HEK293T (cell line): ENCODE measurements at places on chromosomes 6 and 20.
A peak's percentile ranks its signal among the peaks of the same experiment; 100 is the strongest.

- DNase-seq = no peak
Measured at GRCh38 chr6:116170358-116171057, 44.6 kb upstream of the COL10A1 start.

- DNase-seq = no peak
Measured at GRCh38 chr20:49594143-49594930, 26.4 kb upstream of the PTGIS start.

- no peak for DNase-seq
Measured at GRCh38 chr6:25340431-25341202, 61.4 kb downstream of the CARMIL1 start.

- DNase-seq = no peak
Measured at GRCh38 chr6:19713984-19714383, 123.2 kb upstream of the ID4 start.

- no peak for DNase-seq
Measured at GRCh38 chr6:44658571-44658970, 271.1 kb downstream of the CDC5L start.

GRCh38 chr6:167091805-167092107, 31.1 kb upstream of the CCR6 start:
- DNase-seq = no peak

DNA sequence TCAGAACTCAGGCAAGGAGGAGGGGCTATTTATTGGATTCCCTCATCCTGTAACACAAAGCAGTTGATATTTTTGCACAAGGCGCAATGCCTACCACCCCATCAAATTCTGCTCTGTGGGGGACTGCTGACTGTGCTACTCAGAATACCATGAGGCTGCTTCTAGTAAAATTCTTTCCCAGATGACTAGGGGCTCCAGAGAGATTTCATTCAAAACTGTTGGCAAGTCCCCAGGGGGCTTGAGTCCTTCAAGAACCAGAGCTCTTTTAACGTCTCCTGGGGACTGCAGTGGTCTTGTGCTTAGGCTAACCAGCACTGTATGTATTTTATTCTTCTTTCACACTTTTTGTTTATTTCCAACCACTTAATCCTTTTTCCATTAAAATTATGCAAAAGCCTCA, 365.9 kb upstream of the AGPAT4 start:
- DNase-seq = no peak

DNA sequence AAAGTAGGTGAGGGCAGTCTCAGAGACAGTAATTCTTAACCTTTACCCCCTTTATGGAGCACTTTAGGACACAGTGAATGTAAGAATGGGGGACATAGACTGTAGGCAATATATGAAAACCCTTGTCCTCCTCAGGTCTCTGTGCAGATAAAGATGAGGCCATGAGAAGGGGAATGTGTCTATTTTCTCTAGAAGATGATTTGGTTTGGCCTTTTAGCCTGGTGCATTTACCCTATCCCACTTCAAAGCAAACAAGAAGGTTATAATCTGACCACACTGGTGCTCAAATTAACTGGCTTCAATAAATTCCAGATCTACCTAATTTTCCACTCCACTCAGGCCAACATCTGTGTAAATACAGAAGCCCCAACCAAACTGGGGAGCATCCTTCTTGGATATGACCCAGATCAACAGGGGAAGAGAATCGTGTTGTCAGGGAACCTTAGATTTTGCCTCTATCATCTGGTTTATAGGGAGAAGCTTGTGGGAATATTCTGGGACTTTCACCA, 42.4 kb downstream of the RIPOR2 start:
- no peak for DNase-seq

GRCh38 chr6:168526841-168527281, 85.9 kb downstream of the SMOC2 start:
- no peak for DNase-seq

DNA sequence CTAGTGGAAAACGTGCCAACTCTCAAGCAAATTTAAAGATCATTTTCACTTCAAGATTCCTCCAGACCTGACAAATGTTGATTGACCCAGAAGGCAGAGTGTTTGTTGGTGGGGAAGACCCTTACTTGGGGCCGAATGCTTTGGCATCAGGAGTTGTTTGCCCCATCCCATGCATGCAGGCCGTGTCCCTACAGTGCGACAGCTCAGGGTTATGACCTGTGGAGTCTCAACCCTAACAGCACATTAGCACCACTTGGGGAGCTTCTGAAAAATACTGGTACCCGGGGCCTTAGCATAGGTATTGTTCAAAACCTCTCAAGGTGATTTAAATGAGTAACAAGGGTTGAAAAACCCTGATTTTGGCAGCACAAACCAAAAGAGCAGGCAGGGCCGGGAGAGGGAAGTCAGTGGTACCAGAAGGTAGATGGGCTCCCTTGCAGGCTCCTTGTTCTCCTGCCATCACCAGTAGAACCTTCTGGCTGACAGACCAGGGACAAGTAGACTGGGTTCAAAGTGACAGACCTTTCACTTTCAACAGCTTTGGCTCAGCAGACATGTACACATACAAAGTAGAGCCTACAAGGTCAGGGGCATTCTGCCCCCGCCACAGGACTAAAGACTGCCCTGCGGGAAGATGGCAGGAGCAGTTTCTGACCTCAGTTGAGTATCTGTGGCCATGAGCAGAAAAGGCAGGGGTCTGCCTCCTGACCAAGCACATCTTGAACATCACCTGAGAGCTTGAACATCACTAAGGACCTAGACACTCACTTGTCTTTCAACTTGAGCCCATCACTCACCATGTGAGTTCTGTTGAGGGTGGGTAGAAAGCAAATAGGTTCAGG, 39.6 kb downstream of the PLCG1 start:
- no peak for DNase-seq

DNA sequence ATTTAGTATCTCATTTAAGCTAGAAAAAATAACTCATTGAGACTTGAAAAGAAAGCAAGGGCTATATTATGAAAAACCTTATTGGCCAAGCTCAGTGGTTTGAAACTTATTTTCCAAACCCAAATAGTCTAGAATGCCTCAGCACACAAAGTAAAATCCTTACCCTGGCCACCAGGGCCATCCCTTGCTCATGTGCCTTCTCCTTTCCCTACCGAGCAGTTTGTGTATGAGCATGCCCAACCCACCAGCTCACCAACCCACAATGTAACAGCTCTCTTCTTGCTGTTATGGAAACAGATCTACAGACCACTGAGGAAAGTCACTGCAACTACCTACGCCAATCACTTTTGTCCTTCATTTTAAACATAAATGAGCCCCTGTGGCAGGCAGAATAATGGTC, 79.6 kb upstream of the CARMIL1 start:
- no peak for DNase-seq

DNA sequence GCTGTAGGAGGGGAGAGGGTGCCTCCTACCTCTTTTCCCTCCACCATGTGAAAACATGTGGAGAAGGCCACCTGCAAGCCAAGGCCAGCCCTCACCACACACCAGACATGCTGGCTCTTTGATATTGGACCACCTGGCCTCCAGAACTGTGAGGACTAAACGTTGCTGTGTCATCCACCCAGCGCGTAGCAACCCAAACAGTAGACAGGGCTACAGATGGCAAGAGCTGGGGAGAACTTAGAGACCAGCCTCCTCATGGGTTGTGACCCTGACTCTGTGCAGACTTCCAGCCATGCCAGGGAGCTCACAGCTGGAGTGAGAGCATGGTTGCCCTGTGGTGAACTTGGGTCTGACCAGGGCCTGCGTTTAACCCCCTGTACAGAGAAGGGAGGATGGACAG, 195.9 kb upstream of the CST7 start:
- no peak for DNase-seq

- DNase-seq = no peak
Measured at GRCh38 chr6:157380458-157380778, 572 bp upstream of the ZDHHC14 start.

- DNase-seq = no peak
Measured at GRCh38 chr6:71203206-71203605, 85.4 kb upstream of the OGFRL1 start.

- no peak for DNase-seq
Measured at GRCh38 chr6:45648262-45648620, 270.5 kb upstream of the SUPT3H start.

- DNase-seq = no peak
Measured at GRCh38 chr20:64108731-64109681, 1.6 kb upstream of the NPBWR2 start.

DNA sequence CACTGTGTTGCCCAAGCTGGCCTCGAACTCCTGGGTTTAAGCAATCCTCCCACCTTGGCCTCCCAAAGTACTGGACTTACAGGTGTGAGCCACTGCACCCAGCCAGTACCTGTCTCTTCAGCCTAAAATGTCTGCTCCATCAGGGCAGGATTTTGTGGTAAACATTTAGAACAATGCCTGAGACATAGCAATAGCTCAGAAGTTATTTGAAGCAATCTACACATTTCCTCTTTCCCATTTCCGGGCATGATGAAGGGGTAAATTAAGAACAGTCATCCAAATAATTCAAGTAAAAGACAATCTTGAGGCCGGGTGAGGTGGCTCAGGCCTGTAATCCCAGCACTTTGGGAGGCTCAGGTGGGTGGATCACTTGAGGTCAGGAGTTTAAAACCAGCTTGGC, 69.0 kb upstream of the ZNF217 start:
- DNase-seq = no peak

DNA sequence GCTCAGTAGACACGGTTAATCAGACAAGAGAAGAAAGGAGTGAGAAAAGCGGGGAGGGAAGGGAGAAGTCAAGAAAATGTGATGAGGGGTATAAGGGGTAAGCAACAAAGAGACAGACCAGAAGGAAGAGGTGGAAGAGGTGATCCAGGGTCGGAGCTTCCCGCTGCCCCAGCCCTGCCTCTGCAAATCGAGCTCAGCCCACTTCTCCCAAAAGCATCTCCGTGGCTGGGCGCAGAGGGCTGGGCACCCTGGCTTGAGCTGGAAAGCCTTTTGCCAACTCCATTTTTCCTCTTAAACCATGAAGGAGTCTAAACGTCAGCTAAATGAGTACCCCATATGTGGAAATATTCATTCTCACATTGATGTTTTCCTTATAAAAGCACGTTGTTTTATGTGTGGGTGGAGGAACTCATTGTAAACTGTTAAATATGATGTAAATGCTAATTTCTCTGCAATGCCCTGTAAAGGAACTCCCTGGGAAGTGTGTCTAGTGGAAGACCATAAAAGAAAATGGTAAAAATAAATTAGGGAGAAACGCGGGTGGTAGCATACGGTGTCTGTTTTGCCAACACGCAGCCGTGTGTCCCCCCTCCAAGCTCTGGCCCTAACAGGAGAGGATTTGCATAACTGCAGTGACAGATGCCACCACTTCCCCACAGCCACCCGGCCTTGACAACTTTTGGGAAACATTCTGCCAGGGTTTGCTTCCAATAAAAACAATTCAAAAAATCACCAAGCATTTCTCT, 55.2 kb upstream of the MAFB start:
- no peak for DNase-seq

DNA sequence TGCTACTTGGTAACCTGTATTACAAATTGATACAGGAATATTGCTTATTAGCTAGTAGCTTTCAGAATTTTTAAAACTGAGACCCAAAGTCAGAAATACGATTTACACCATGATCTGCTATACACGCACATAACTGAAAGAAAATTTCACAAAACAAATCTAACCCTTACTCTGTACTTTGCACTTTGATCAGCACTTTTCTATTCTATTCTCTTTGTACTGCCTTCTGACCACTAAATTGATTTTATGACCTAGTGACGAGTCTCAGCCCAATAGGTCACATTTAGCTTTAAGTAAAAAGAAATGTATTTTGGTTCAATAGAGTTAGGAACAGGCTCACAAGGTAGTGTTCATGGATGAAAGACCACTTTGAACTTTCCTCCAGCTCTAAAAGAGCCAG, 252.5 kb downstream of the TBX18 start:
- no peak for DNase-seq

- DNase-seq = no peak
Measured at GRCh38 chr6:151447237-151447636, 4.7 kb downstream of the RMND1 start.

DNA sequence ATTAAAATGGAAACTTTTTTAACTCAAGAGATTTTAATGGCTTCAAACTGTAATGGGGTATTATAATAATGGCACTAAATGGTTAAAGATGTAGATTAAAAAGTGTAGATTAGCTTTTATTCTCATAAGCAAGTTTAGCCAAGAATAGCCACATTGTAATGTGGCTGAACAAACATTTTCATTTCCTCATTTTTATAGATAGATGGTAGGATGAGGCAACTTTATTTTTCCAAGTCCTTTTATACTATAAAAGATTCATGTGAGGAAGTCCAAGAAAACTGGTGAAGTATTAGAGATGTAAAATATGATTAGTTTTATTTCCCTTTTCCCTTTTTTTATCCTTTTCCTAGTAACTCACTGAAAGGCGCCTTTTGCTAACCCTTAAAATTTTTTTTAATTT, 88.8 kb downstream of the ATRN start:
- no peak for DNase-seq

DNA sequence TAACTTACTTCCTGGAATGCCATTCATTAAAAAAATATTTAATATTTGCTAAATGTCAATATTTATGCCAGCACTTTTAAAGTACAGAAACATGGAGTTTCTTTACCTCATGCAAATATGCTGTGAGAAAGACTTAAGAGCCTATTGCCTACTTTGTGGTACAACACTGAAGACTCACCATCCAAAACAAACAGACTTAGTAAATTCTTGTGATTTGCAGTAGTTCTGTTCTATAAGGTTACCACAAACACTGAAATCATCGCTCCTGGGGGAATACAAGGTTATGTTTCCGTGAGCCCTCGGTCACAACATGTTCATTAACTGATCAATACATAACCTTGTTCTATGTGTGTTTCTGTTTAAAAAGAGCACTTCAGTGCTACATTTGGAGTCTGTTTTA, 78.3 kb downstream of the ATG5 start:
- DNase-seq = no peak

- DNase-seq = no peak
Measured at GRCh38 chr20:2086177-2086979, 15.2 kb upstream of the STK35 start.

GRCh38 chr6:31897612-31898382, at the start of gene EHMT2:
TSS of gene EHMT2 (minus strand) at chr6:31897698. CDS start at chr6:31897677, 21 bp downstream.
- peak; percentile 87 for DNase-seq

DNA sequence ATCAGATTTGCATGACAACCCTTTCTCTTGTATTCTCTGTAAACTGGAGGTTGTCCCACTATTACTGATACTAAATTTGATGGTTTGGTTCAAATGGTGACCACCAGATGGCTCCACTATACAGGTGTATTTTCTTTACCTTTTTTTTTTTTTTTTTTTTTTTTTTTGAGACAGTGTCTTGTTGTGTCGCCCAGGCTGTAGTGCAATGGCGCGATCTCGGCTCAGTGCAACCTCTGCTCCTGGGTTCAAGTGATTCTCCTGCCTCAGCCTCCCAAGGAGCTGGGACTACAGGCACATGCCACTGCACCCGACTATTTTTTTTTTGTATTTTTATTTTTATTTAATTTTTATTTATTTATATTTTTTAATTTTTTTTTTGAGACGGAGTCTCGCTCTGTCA, 6.6 kb upstream of the WTAP start:
- peak; percentile 32 for DNase-seq
